ENCODE measurements at places on chromosomes 12 and 14.

DNA sequence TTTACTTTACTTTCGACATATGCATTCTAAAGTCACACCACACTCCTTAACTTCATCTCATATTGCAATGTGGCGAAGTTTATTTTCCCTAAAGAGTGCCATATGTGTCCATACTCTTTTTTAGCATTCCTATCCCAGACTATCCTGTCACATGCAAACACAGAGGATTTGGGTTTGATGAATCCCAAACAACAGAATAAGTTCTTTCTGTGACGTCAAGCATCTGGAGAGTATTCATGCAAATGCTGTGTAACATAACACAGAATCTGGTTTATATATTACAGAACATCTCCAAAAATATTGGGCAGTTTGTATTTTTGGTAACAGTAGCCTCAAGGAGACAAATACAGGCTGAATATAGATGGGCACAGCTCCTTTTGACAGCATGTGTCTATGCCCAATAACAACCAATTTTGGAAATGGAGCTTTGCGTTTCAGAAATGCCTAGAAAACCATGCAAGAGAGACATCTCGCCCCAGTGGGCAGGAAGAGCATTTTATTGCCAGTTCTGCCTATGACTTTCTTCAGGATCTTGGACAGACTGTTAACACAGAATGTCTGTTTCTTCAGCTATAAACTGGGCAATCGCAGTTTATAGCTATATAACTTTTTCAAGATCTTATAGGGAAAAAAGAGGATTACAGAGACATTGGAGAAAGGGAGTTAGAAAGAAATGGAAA is 190.8 kb downstream of the ADAMTS20 start:
- no peak for DNase-seq

DNA sequence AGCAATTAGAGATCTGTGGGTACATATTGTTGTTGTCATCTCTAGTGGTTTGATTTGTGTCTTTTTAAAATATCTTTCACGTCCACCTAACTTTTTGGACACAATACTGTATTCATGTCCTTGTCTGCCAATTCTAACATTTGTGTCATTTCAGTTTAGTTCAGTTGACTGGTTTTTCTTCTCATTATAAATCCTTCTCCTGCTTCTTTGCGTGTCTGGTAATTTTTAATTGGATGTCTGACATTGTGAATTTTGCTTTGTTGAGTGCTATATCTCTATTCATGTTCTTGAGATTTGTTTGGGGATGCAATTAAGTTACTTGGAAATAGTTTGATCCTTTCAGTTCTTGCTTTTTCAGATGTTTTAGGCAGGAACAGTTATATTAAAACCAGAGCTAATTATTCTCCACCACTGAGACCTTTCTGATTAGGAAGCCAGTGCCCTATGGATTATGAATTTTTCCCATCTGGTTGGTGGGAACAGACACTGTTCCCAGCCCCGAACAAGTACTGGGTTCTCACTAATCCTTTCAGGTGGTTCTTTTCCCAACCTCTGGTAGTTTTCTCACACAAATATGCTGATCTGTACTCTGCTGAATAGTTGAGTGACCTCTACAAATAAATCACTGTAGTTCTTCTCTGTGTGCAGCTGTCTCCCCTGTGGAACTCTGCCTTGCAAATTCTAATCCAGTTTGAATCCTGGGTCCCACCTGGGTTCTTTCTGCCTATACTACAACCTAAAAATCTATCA is 91.1 kb upstream of the DYNC1H1 start:
- DNase-seq = no peak

GRCh38 chr14:79534703-79535353 is 676.5 kb downstream of the DIO2 start:
- DNase-seq = no peak

DNA sequence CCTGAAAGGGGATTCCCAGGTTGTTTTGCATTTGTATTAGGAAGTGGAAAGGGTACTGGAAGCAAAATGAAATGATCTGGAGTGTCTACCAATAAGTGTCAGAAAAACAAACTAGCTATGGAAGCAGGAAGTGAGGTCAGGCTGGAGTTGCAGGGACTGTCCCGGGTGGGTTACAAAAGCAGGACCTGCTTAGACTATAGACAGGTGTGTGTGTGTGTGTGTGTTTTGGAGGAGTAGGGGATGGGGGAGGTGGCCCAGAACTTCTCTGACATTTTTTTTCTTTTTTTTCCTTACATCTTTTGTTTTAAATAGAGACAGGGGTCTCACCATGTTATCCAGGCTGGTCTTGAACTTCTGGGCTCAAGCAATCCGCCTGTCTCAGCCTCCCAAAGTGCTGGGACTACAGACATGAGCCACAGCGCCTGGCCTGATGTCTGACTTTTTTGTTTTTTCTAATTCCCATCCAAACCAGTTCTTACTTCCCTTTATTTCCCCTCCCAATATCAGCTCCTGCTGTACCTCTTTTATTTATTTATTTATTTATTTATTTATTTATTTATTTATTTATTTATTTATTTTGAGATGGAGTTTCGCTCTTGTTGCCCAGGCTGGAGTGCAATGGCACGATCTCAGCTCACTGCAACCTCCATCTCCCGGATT is 512 bp upstream of the RND1 start:
- no peak for DNase-seq

DNA sequence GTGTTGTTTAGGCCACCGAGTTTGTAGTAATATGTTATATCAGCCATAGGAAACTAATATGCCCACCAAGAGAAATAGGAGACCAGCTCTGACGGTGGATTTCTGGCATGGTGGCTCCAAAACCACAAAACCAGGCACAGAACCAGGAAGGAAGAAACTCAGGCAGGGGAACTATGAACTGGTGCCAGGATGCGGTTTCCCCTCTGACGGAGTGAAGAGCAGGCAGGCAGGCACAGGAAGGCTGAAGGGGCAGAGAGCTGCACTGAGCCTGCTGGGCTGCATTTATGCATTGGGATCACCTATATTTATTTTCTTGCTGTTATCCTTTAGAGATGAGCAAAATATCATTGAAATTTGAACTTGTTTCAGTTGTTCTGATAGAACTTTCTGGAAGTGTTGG is 479.4 kb downstream of the VRK1 start:
- no peak for DNase-seq

DNA sequence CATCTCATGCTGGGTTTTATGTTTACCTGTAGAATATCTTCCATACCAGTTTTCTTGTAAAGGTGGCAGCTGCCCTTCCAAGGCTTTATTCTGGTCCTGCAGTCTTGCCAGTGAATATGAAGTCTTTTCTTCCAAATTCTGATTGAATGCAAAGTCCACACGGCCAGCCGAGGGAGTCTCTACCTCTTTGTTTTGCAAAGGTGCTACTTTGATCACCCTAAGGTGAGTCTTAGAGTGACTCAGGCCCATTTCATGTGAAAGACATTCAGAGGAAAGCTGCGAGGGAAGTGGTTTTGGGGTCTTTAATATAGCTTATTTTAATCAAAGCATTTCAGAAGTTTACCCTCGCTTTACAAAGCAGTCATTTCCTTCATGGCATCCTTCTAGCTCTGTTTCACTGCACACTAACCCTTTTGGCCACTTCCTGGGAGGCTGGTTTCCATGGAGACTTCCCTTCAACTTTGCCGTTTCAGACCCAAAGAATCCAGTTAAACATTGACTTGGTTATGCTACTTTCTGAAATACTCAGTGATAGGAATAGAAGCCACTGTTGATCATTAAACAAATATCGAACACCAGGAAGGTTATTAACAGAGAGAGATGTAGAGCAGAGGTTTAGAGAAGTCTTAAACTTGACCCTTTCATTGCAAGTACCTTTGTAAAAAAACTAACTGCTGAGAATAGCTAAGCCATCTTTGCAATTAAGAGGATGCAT is at the start of gene CCDC198:
TSS of gene CCDC198 (minus strand) at position 391 of the 715 bp plus-strand sequence. CDS start at position 249, 142 bp downstream.
- no peak for DNase-seq

DNA sequence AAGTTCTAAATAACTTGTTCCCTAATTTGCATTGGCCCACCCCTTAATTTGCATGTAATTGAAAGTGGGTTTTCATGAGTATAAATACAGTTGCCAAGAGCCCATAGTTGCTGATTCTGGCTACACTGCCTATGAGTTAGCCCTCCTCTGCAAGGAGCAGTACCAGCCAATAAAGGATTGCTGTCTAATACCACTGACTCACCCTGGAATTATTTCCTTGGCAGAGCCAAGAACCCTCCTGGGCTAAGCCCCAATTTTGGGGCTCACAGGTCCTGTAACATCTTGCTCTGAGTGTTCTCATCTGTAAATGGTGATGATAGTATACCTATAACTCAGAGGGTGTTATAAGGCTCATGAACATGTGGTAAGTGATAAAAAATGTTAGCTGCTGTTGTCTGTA is 6.8 kb downstream of the TTC8 start:
- DNase-seq = no peak

DNA sequence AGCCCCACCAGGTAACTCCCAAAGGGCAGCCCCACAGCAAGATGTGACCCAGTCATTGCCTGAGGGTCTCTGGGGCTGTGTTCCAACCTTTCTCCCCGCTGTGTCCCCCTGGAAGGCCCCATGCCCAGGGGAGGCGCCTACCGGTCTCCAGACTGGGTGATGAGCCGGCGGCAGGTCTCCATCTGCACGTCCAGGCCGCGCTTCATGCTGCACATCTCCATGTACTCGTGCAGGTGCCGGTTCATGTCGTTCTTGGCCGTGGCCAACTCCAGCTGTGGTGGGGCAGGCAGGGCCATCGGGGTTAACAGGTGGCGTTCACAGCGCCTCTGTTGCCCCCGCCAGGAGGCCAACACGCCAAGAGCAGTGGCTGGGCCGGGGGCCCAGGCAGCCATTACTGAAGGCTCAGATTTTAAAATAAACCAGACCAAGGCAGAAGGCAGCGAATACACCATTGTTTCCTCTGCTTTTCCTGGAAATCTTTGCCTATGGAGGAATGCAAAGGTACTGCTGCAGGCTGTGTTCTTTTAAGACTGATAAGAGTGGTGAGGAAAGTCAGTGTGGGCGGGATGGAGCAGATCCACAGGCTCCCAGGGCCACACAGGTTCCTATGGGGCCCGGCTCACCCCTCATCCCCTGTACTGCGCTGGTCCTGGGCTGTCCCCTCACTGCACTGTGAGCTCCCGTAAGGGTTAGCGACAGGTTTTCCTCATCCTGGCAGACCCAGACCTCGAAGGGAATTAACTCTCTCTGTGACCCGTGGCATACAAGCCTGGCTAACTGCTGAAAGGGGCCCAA is 7.3 kb downstream of the GAPDH start:
- DNase-seq = no peak

- DNase-seq = no peak
Observed at GRCh38 chr14:85461432-85462133, 68.4 kb upstream of the FLRT2 start.

DNA sequence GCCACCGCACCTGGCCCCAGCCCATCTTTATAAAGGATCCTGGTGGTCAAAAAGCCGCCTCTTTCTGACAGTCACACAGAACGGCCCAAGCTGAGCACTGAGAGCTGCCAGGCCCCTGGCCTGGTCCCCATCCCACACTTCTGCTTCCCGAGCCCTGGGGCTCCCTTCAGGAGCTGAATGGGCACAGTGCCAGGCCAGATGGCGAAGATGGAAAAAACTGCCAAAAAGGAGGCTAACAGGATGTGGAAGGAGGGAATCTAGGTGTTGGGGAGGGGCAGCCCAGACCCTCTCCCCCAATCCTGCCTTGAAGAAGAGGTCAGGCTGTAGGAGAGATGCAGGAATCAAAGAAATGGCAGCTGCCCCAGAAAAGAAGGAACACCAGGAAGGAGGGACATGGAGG is 5.0 kb downstream of the LPAR5 start:
- no peak for DNase-seq

DNA sequence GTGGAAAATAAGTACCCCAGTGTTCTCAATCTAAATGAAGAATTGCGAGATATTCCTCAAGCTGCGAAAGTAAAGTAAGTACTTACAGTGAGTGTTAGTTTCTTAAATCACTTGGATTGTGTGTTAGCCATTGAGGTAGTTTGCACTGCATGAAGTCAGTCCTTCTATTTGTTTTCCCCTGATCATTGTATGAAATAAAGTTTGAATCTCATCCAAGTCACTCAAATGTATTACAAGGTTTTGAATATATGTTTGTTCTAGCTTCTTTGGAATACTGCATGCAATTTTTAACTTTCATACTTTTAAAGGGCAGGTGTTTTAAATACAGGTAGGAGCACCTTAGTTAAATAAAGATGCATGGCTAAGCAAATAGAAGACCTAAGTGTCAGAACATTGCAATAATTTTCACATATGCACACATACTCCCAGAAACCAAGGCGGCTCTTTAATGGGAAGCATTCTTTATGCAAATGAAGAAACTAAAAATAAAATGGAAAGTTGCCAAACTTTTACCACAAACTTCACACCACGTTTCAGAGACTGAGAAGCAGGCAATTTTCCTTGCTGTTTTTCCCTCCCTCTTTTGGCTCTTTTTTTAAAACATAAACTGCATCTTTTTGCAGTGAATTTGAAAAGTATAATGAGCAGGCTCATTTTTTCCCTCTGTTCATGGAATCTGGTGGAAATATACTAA is 105.6 kb downstream of the GPR135 start:
- DNase-seq = no peak

DNA sequence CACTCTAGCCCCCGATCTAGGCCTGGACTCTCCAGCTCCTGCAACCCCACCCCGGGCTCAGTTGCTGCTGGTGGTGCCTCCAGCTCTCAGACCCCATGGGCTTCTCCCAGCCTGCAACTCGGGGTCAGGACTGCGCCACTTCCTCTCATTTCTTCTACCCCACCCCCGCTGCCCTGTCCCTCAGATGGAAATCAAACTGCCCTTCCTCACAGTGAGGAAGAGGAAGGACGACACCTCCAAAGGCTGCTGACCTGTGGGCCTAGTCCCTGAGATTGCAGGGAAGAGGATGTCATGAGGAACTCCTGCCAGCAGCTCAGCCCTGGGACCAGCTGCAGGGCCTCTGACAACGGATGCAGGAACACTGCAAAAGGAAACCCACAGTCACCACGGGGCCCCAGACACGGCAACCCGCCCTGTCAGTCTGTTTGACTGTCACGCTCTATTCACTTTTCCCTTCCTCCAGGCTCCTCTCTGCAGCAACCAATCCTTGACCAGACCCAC is 29.3 kb upstream of the PNMA1 start:
- peak; percentile 72 for DNase-seq

- DNase-seq = peak; percentile 90
Observed at GRCh38 chr12:54419088-54419887, at the start of gene ITGA5. Gene ITGA5 (minus strand): TSS chr12:54419266. CDS start chr12:54419198, 68 bp downstream.

DNA sequence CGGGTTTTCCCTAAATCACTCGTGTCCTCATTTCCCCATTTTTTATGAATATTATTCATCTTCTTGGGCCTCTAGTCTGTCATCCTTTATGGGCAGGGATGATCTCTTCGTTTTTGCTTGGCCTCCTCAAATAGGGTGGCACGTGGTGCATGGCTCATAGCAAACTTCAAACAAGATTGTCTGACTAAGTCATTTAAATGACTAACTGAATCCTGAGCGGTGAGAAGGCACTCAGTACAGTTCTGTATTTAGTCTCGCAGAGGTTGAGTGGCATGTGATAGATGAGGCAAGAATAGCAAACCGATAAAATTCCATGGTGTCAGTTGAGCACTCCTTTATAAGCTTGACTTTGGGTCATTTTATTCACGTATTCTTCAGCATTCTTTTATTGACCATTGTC is 5.7 kb upstream of the JDP2 start:
- DNase-seq = no peak
